ENCODE measurements at places on chromosomes 6 and 20.

GRCh38 chr6:22298475-22298890 lies 1.6 kb upstream of the PRL start:
- no peak for DNase-seq

DNA sequence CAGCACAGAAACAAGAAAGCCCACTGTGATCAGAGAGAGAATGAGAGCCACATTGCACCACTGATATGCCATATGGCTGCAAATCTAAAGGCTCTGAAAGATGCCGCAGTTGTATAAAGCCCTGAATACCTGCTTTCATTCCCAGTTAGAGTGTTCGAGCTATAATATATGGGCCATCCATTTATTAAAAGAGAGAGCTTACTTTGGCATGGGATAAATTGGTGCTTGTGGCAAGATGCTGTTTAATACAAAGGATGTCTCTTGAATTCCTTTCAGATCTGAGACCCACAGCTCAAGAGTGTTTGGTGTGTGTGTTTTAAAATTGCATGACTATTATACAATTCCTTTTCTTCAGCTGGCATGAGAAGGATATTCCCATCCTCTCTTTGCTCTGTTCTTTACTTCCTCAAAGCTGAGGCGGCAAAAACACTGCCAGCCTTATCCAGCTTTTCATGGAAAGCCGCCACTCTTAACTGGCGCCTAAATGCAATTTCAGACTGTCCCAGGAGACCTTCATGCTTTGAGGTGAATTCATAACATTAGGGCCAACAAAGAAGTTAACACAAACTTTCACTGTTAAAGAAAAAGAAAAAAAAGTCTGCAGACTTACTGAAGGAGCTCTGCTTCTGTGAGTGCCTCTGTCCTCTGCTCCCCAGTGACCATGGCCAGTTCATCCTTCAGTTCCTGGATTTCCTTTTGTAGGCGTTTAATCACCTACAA lies 147.6 kb downstream of the KIF6 start:
- no peak for DNase-seq

DNA sequence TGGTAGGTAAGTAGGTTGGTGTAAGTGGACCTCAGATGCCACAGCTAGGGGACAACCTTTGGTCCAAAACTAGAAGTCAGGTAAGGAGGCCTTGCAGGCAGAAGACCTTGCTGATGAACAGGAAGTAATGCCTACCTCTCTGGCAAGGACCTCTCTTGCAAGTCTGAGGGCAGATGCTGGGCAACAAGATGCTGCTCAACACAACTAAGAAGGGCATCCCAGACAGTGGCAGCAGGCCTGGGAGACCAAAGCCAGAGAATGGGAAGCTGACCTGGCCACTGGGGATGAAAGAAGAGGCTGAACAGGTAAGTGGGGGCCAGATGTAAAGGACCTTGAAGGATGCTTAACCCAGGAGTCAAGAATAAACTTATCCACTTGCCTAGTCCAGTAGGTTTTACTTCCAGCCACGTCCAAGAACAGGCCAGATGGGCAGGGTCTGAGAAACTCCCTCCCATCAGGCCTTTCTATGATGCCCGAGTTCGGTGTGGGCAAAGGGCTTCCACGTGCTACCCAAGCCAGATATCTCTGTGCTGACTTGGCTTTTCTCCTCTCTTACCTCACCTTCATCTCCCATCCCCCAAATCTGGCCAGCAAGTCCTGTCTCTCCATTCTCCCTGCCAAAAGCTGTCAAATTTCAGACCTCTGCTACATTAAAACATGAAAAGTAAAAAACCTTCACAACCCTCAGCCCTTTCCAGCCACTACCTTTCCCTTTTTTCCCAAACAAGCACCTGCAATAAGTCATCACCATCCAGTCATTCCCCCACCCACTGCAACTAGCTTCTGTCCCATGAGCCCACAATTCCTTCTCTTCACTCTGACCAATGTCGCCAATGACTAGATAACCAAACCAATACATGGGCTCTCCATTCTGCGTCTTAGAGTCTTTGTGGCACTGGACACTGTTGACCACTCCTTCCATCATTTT lies 11.5 kb upstream of the PLCG1 start:
- DNase-seq, result no peak

DNA sequence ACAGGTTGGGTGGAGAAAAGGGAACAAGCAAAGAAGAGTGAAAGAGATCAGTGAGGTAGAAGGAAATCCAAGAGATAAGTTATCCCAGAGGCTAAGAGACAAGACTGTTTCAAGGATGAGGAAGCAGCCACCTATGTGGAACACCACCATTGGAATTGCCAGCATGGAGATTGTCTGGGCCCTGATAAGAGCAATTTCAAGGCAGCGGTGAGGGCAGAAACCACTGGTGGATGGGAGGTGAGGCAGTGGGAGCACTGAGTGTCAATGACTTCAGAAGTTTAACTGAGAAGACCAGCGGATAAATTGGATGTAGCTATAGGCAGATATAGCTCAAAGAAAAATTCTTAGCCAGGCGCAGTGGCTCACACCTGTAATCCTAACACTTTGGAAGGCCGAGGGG lies 56.7 kb downstream of the SNX5 start:
- DNase-seq, result no peak

DNA sequence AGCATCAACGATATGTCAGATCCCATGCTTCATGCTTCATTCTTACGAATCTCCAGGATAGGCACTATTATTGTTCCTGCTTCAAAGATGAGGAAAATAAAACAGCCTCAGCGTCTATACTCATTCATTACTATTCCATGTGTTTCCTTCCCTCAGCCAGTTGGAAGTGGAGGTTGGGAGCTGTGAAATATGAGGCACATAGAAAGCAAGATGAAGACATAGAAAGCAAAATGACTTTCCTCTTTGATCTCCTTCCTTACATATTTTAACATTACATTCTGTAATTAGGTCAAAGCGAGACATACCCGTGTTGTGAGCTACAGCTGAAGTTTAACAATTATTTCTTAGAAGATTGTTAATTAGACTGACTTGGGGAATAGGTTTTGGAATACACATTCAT lies 125.4 kb downstream of the FYN start:
- no peak for DNase-seq

- no peak for DNase-seq
Observed at GRCh38 chr6:157163434-157164159, 159.7 kb downstream of the TMEM242 start.

DNA sequence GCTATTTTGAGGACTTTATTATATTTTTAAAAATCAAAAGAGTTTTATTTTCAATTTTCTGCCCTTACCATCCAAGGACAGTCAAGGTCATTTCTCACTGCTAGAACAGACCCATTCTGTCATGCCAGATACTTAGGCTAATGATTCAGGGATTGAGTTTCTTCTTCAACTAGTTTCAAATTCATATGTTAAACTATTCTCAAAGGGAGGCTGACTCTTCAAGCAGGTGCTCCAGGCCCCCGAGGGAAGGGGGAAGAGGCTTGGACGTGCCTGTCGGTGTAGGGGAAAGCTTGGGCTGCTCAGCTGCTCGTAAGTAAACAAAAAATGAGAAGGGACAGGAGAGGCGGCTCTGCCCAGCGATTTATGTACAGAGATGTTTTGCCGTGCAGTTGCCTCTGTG lies 69.4 kb upstream of the MYLIP start:
- no peak for DNase-seq

DNA sequence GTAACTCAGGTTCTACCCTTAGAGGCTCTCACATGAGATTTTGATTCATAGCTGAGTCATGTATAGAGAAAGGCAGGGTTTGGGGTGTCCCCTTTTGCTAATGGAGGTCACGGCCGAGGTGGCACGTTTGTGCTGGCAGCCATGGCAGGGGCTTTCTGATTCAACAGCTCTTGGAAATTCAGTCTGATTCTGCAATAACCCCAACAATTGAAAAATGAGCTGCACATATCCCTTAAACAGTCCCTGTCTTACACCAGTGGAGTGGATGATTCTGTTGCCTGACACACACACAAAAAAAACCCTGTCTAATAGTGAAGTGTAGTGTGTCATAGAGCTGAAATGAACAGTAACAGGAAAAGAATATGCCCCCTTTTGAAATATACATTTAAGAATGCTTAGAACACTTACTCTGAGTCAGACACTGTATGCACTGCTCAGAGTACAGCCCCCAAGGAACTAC lies 40.4 kb upstream of the ARG1 start:
- no peak for DNase-seq

GRCh38 chr6:136235233-136235564 lies 14.9 kb downstream of the MTFR2 start:
- DNase-seq, result no peak

- no peak for DNase-seq
Observed at GRCh38 chr20:60125513-60125912, 167.3 kb downstream of the CDH26 start.

- DNase-seq, result no peak
Observed at GRCh38 chr6:43827898-43828297, 57.9 kb downstream of the VEGFA start.

GRCh38 chr20:48754292-48754691 lies 73.5 kb downstream of the PREX1 start:
- DNase-seq, result no peak

- DNase-seq, result no peak
Observed at GRCh38 chr6:142841915-142842314, 103.1 kb downstream of the HIVEP2 start.

GRCh38 chr20:13142143-13142542 lies 78.9 kb upstream of the ISM1 start:
- DNase-seq, result no peak

GRCh38 chr20:24064092-24064491 lies 75.5 kb upstream of the GGTLC1 start:
- no peak for DNase-seq

- no peak for DNase-seq
Observed at GRCh38 chr6:22821664-22822320, 252.4 kb downstream of the HDGFL1 start.

DNA sequence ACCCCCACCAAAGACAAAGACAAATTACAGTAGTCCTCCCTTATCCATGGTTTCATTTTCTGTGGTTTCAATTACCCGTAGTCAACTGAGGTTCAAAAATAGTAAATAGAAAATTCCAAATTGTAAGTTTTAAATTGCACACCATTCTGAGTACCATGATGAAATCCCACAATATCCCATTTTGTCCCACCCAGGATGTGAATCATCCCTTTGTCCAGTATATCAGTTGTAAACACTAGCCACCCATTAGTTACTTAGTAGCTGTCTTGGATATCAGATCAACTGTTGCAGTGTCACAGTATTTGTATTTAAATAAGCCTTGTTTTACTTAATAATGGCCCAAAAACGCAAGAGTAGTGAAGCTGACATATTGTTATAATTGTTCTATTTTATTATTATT lies 364.0 kb upstream of the ARID1B start:
- no peak for DNase-seq

DNA sequence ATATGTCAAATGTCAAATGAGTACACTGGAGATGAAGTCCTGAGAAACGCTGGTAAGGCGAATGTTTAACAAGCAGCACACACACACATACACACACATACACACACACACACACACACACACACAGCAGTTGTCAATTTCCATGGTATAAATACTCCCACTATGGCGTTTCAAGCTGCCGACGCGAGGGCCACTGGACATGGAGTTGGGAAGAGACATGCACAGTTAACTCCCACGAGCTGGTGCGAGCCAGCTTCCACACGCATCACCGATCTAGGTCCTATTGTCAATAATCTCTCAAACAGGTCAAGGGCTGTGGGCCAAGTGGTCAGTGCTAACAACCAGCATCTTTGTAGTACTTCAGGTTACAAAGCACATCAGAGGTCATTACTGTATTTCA lies 58.9 kb downstream of the TRERF1 start:
- no peak for DNase-seq

DNA sequence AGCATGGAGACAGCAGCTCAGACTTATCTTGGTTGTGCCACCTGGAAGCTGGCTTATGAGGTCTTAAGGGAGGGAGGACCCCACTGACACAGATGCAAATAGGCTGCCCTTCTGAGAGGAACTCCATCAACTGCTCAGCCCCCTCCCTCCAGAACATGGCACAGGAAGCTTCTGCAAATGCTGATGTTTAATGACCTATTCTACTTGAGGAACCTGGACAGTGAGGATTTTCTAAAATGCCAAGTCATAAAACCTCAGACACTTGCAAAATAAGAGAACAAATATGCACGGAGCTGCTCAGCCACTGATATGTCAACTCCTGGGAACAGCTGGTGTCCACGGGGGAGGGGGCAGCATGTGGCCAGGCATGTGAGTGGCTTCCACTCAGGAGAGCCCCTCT lies 3.5 kb downstream of the CST9 start:
- no peak for DNase-seq

- DNase-seq, result no peak
Observed at GRCh38 chr20:35791821-35792220, 20.0 kb downstream of the PHF20 start.

GRCh38 chr6:158711264-158711663 lies 61.4 kb downstream of the SYTL3 start:
- DNase-seq, result no peak

DNA sequence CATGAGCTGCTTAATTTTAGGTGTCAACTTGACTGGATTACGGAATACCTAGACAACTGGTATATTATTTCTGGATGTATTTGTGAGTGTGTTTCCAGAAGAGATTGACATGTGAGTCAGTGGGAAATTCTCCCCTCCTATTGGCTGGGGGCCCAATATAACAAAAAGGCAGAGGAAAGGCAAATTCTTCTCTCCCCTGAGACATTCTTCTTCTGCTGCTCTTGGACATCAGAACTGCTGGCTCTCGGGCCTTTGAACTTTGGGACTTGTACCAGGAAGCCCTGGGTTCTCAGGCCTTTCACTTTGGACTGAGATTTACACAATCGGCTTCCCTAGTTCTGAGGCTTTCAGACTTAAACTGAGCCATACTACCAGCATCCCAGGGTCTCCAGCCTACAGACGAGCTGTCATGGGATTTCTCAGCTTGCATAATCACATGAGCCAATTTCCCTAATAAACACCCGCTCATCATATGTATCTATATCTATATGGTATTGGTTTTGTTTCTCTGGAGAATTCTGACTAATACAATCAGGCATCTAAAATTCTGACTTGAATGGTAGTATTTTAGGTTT lies 7.6 kb upstream of the BTN3A3 start:
- DNase-seq, result no peak

DNA sequence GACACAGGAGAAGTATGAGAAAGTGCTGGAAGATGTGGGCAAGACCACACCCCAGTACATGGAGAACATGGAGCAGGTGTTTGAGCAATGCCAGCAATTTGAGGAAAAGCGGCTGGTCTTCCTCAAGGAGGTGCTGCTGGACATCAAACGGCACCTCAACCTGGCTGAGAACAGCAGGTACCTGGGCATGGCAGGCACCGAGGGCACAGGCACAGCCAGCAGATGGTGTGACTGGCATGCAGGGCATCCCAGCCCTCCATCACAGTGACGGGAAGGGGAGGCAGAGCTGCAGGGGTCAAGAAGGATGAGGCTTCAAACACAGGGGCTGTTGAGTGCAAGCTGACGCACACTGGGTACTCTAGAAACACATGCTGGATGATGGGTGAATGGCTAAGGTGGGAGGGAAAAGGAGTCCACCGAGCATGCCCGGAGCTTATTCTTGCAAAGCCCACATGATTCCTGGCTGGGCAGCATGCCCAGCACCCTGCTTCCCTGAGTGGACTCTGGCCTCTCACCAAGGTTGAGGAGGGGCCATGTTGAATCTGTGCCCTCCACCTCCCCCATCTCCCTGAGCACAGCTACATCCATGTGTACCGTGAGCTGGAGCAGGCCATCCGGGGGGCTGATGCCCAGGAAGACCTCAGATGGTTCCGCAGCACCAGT lies 26.3 kb downstream of the SPDEF start:
- no peak for DNase-seq

GRCh38 chr6:34940030-34940434 lies 51.0 kb downstream of the ANKS1A start:
- DNase-seq, result no peak

GRCh38 chr6:7544597-7544996 lies 3.1 kb downstream of the DSP start:
- DNase-seq, result no peak

All from NCI-H1930 (cell line).